ENCODE measurements at places on chromosomes 13 and 19.

- ATAC-seq, result no peak
Measured at GRCh38 chr13:112468069-112468468, 91.9 kb downstream of the SPACA7 start.

- no peak for ATAC-seq
Measured at GRCh38 chr19:6047741-6048251, 62.5 kb downstream of the RFX2 start.

GRCh38 chr19:14731200-14731599, 41.4 kb downstream of the ZNF333 start:
- ATAC-seq, result no peak

GRCh38 chr19:50492303-50493052, 15.8 kb upstream of the GARIN5A start:
- ATAC-seq, result peak; percentile 75

DNA sequence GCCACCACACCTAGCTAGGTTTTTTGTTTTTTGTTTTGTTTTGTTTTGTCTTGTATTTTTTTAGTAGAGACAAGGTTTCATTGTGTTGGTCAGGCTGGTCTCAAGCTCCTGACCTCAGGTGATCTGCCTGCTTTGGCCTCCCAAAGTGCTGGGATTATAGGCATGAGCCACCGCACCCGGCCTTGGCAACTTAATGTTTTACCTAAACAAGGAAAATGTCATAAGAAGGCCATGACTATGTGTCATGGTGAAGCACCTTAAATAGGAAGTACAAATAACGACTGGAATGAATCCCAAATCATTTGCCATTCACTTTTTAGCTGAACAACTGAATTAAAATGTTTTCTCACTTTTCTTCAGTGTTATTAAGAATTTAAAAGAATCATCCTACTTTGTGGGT, 465.2 kb downstream of the KCTD12 start:
- ATAC-seq, result no peak

GRCh38 chr13:31124204-31124603, 37.5 kb downstream of the HSPH1 start:
- ATAC-seq, result no peak
